Spinal cord (tissue), 10 donors: ENCODE measurements at places on chromosomes 3 and 15.

- DNase-seq, result no peak
Observed at GRCh38 chr3:43328653-43329052, 42.3 kb downstream of the SNRK start.

DNA sequence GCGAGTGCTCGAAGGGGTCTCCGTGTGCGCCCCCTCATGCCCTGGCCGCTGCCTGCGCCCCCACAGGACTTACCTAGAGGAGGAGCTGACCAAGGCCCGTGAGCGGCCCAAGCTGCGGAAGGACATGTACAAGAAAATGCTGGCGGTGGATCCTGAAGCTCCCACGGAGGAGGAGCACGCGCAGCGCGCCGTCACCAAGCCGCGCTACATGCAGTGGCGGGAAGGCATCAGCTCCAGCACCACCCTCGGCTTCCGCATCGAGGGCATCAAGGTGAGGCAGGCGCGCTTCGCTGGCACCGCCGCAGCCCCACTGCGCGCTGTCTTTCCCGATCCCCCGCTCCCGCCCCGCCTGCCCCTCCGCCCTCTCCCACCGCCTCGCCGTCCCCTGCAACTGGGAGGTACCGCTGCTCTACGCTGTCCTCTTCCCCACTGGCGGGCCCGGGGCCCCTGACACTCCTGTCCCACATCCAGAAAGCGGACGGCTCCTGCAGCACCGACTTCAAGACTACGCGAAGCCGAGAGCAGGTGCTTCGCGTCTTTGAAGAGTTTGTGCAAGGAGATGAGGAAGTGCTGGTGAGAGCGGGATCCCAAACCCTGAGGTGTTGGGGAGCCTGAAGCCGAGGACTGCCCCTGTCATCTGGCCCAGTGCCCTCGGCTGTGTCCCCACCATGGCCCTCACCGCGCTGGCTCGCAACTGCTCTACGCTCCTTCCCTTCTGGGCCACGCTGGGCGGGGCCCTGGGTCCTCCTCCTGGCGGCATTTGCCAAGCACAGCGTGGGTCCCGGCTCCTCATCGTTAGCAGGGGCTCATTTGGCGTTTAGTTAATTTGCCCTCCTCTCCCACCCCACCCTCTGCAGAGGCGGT is 8.5 kb downstream of the ITPKA start:
- DNase-seq, result no peak

DNA sequence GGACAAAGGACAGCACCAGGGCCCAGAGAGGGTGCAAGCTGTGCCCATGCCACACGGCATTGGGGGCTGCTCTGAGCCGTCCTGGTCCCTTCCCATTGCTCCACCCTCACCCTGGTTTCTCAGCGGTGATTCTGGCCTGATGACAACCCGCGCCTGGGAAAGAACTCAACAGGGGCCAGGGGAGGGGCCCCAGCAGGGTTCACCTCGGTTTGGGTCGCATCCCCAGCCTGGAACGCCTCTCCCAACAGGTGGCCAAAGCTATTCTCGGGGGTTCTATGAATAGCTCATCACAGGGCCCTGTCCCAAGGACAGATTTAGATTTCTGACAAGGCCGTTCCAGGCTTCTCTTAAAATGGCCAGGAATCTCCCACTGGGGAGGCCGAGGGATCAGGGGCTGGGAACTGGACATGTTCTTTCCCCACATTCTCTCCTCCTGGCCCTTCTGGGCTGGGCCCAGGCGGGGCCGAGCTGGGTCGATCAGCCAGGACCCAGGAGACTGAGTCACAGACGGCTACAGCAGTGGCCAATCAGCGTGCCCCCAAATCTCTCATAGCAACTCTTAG is 17.9 kb downstream of the GRIP2 start:
- DNase-seq, result no peak

- DNase-seq, result no peak
Observed at GRCh38 chr15:86333819-86334218, 254.1 kb downstream of the AGBL1 start.

DNA sequence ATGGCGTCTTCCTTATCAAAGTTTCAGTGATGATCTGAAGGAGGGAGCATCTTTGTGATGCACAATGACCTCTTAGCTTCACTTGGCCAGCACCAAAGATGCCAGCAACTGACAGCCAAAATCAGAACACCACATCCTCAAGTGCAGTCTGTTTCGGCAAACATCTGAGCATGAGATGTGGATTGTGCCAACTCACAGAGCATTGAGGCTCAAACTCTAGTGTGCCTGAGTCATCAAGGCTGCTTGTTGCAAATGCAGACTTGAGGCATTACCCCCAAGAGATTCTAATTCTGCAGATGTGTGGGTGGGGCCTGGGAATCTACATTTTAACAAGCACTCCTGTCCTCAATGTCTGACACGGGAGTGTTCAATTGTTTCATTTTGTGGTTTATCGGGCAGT is 35.8 kb downstream of the ABHD5 start:
- DNase-seq, result no peak

DNA sequence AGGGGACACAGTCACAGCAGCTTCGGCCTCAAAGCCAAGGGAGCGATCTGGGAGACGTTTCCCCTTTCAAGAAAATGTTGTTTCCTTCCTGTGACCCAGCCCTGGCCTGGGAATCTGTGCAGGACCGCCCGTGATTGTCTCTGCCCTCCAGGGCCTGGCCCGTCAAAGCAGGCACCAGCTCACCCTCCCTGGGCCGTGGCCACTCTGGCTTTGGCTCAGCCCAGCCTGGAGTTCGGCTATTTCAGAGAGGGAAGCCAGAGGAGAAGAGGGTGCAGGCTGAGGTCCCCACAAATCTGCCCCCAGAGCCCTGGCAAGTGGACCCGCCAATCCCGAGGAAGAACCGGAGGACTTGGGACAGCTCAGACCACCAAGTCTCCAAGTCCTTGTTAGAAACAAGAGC is 12.7 kb downstream of the GATA2 start:
- DNase-seq, result no peak

- no peak for DNase-seq
Observed at GRCh38 chr15:85129881-85130280, 148.2 kb downstream of the PDE8A start.
